Hepatocyte (in vitro differentiated cells): ENCODE measurements at places on chromosomes 12 and 14.

DNA sequence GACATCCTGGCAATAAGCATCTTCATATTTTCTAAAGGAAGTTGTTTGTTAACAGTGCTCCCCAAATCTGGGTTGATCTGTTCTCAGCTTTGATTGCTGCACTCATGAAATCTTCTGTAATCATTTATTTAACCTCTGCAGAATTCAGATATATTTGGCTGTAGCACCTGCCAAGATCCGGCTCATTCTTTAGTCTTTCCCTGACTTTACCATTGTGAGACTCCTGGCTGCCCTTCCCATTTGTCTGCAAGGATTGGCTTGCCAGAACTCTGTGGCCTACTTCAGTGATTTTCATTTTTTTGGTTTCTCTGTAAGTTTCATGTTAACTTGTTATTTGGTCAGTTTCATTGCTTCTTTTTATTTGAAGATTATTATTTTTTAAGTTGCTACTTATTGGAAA is 191.2 kb upstream of the PLXNC1 start:
- no peak for DNase-seq

DNA sequence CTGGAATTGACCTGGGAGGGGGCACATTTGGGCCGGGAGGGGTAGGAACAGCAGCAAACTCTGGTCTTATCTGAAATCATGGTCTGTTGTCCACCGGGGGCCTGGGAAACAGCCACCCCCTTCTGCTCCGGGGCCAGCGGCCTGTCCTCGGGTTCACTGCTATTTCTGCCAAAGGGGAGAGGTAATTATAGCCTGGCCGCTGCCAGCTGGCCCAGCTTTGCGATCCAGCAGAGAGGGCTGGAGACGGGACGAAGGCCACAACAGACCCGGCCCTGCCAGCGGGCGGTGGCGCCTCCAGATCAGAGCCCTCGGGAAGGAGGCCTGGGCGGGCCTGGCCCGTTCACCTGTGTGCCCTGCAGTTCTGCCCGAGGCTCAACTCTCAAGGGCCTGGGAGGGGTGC is at the start of gene C14orf180:
Gene C14orf180 (plus strand): TSS at position 258 of the 400 bp plus-strand sequence. CDS start 6,667 bp downstream, outside the sequence.
- DNase-seq = no peak

DNA sequence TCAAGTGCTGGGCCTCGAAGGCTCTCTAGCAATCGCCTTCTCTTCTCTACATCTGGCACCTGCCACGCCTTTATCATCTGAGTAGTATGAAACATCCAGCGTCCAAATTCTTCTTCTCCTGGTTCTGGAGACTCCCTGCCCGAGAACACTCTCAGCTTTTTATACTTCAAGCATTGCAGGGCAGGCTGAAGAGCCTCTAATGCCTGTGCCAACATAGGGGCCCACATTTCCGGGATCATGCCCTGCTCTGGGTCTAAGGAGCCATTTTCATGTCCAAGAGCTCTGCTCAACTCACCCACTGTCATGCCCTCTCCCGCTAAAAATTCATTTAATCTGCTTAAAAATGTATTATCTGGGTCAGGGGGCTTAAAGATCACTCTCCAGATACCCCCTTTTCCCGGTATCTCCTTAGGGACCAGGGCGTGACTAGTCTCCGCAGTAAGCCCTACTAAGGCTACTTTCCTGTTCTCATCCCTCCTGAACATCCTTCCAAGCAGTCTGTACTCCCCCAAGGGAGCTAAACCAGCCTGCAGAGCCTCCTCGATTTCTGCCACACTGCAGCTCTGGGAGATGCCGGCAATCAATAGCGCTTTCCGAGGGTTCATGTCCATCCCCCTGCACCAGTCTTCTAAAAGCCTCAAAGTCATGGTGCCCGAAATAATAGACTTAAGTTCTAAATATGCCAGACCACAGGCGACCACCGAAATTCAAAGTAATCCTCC is 940 bp downstream of the MOAP1 start:
- DNase-seq = no peak

- no peak for DNase-seq
These were observed 18.0 kb upstream of the DYRK2 start for GRCh38 chr12:67630373-67631088.

GRCh38 chr14:64696355-64696857 is 7.8 kb upstream of the PLEKHG3 start:
- peak; percentile 70 for DNase-seq

DNA sequence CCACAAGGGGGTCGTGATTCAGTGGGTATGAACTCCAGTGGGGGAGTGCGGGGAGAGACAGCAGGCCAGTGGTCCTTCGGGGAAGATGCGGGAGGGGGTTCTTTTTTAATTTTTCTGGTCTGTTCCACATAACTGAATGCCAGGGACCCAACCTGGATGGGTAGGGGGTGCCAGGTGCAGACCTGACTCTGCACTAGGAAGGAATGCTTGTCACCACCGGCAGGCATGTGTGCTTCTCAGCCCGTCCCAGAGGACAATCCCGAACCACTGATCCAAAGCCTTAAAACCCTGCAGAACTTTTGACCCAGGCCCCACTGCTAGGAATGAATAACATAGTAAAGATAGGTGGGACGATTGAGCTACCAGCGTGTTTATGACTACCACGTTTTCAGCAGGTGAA is 72.0 kb downstream of the DIO3 start:
- DNase-seq = no peak

DNA sequence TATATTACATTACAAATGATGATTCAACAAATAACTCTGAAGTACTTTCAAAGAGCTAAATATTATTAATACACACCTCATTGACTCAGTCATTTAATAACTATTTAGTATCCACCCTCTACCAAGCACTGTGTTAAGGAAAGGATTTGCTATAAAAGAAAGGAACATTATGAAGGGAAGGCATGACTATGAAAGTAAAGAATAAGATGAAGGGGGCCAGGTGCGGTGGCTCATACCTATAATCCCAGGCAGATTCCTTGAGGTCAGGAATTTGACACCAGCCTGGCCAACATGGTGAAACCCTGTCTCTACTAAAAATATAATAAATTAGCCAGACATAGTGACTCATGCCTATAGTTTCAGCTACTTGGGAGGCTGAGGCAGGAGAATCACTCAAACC is 107.9 kb downstream of the PLCZ1 start:
- DNase-seq = no peak

DNA sequence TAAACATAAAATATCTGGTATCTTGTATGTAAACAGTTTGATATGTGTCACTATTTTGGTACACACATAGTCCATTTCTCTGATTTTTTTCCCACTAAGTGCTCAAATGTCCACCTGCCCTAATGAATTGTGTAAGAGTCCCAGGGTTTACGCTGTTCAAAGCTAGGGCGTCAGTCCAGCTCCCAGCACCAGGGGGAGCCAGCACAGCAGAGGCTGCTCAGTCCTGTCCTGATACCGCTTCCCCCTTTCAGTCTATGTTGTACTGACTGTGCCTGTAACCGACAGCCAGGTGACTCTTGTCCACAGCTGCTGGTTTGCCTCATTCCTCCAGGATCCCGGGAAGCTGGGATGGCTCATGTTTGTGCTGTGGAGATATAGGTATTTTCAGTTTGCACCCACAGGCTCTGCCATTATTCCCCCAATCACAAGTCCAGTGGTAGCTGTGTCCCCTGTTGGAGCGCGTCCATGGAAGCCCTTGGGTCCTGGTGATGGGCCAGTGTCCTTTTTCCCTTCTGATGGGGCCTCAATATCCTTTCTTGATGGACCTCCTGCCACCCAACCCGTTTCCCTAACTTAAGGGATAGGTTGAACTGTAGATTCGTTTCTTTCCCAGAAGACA is 242.0 kb downstream of the NEDD1 start:
- peak; percentile 85 for DNase-seq

DNA sequence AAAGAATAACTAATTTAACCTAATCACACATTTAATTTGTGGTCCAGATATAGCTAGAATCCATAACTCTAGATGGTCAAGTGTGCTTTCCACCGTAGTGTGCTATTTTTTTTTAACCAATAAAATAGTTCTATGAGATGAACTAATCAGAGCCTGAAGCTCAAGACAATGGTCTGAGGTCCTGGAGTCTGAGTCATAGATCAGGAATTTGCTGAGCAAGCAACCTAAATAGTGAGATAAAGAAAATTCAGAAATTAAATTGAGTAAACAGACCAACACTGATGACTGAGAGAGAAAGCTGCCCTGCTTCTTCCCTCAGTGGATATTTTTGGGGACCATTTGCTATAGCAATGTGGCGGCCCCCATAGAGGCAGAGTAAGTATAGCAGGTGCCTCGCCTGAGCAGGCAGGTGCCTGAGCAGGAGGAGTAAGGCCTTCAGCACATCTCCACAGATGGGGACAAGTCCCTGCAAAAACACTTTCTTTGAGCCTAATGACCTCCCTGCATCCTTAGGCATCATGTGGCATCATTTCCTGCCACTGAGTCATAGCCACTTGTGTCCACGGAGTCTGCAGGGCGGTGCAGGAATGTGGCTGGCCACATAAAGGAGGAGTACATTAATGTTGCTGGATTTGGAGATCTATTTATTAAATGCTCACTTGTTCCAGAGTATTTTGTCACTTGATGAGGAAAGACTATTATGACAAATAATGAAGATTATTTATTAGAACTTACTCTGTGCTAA is 13.9 kb upstream of the CLEC4E start:
- peak; percentile 22 for DNase-seq

DNA sequence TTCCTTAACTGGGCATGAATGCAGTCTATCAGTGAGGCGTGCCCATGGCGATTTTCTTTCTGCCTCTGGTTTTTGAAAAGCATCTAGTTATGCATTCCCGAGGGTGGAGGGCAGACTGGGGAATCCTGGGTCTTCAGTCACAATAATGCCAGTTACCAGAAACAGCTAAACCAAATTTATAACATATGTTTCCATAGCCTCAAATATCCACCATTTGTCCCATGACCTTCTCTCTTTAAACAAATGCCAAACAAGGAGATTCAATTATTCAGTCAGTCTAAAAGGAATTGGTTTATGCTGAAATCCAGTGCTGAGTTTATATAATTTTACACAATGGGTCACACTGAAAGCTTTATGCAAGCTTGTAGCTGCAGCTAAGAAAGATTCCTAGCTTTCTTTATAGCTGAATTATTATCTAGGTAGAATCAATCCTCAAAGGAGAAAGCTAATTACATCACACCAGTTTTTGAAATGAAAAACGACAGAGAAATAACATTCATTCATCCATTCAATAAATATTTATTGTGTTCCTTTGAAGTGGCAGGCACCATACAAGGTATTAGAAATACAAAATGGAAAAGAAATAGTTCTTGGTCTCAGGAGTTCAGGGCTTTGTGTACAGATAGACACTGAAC is 131.3 kb upstream of the RAP1B start:
- peak; percentile 30 for DNase-seq

DNA sequence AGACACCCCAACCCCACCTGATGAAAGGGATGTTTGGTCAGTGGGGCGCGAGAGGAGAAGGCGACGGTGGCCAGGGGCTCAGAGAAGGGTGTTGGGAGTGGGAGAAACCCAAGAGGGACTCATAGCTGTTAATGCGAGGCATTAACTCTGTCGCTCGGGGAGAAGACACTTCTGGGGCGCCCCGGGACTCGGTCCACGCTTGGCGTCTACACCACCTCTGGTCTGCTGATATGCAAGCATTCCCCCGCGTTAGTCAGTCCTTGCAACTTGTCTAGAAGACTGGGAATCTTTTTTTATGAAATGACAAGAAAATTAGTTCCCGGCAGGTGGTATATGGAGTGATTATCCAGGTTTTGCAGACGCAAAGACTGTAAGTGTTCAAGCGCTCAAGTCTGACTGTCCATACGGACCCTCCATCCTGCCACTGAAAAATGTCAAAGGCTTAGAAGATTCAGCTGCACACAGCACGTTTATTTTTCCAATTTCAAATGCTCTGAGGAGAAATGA is 360 bp upstream of the SLC35F4 start:
- DNase-seq = no peak

- no peak for DNase-seq
These were observed 2.0 kb upstream of the MYH6 start for GRCh38 chr14:23409966-23410635.

DNA sequence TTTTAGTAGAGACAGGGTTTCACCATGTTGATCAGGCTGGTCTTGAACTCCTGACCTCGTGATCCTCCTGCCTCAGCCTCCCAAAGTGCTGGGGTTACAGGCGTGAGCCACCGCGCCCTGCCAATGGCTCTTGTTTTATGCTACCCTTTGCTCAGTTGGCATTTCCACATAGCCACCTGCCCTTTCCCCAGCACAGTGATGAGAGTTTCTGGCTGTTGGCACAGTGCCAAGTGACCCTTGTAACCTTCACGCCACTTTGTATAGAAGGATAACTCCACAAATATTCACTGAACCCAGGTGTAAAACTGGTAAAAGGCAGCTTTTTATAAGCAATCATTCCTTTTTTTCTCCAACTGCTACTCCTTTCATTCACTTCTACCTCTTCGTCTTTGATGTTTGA is 18.5 kb upstream of the CCDC175 start:
- DNase-seq = peak; percentile 11

DNA sequence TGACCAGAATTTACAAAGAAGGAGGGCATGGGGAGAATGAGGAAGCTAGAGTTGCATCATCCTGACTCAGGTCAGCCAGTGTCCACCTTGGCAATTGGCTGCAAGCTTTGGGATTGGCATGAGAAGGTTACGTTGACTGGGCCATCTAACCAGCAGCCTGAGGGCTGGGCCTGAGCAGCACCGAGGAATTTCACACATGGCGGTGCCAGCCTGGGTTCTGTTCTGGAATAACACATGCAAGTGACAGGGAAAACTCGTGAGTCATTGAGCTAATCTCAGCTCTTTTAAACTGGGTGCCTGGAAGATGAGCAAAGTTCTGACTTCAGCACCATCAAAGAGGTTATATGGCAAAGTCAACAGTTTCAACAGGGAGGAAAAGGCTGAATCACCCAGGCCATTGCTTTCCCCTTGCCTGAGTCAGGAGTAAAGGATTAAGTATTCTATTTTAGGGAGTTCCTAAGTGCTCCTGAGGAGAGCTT is 543.2 kb upstream of the TBX3 start:
- DNase-seq = peak; percentile 80

GRCh38 chr12:59077575-59078426 is 157.5 kb upstream of the LRIG3 start:
- peak; percentile 40 for DNase-seq

- DNase-seq = no peak
These were observed 376.2 kb downstream of the DPF3 start for GRCh38 chr14:72517736-72518135.

GRCh38 chr14:77000340-77001270 is 27.9 kb downstream of the IRF2BPL start:
- peak; percentile 87 for DNase-seq

DNA sequence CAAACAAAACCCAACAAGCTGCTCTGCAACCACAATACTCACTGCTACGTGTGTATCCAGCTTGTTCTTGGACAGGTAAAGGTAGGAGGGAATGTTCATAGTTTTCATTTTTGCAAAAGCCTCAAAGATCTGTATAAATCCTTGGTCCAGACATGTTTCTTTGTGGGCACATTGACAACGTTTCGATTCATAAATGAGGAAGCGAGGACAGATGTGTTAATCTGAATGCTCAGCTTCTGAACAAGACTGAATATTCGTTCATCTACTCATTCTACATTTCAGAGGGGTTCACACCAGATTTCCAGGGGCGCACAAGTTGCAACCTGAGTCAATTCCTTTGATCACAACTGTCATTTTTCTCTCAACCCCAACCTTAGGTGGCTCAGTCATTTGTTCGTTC is 134.4 kb downstream of the LLPH start:
- DNase-seq = no peak
